ENCODE measurements at places on chromosomes 13 and 19.
A peak's percentile ranks its signal among the peaks of the same experiment; 100 is the strongest.

GRCh38 chr13:63578796-63579195, 2163.1 kb upstream of the PCDH20 start:
- DNase-seq = no peak

DNA sequence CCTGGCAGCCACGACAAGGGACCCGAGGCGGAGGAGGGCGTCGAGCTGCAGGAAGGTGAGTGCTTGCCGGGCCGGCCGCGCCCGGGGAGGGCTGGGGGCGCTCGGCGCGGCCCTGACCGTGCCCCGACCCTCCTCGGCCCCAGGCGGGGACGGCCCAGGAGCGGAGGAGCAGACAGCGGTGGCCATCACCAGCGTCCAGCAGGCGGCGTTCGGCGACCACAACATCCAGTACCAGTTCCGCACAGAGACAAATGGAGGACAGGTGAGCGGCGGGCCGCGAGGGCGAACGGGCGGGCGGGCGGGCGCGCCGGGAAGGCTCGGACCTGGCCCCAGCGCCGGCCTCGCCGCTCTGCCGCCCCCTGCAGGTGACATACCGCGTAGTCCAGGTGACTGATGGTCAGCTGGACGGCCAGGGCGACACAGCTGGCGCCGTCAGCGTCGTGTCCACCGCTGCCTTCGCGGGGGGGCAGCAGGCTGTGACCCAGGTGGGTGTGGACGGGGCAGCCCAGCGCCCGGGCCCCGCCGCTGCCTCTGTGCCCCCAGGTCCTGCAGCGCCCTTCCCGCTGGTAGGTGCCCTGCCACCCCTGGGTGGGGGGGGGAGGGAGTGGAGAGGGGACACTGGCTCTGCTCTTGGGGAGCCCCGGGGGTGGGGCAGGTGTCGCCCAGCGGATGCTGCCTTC, 816 bp downstream of the USF2 start:
- peak; percentile 60 for DNase-seq

DNA sequence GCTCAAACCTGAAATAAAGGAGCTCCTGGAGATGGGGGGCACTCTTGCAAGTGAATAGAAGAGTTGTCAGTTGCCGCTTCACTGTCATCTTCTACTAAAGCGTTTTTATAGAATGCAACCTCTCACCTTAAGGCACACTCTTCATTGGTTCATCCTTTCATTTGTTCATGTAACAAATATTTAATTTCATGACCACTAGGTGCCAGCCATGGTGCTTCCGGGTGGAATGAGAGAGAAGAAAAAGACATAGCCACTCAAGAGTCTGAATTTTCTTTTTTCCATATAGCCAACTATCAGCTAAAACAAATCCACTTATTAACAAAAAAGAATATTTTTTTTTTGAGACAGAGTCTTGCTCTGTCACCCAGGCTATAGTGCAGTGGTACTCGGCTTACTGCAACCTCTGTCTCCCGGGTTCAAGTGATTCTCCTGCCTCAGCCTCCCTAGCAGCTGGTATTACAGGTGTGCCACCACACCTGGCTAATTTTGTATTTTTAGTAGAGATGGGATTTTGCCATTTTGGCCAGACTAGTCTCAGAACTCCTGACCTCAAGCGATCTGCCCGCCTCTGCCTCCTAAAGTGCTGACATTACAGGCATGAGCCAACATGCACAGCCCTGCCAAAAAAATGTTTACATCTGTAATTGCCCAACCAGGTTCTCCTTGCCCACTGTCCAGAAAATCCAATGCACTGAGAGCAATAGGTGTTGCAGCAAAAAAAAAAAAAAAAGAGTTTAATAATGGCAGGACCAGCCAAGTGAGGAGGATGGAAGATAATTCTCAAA, 22.1 kb upstream of the SACS start:
- no peak for DNase-seq

DNA sequence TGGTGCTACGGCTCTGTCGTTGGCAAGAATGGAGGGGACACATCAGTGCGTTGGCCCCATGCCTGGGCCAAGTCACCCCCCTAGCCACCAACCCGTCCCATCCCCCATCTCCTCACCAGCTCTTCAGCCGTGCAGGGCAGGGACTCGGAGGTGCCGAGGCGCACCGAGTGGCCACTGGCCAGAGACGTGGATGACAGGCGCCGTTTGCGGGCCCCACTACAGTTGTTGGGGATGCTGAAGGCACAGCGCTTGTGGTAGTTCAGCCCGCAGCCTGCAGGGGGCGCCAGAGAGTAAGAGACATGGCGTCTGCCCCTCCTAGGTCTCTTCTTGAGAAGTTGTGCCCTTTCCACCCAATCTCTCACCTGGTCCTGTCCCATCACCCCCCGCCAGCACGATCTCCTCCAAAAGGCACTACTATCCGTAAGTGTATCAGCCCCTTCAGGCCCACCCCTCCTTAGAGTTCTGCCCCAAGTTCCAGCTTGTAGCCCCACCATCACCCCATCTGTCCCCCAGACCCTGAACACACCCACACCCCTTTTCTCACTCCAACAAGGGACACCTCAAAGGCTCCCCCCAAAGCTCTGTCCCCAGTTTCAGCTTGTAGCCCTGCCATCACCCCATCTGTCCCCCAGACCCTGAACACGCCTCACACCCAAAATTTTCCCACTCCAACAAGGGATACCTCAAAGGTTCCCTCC, 12.4 kb downstream of the PRKD2 start:
- peak; percentile 97 for DNase-seq

DNA sequence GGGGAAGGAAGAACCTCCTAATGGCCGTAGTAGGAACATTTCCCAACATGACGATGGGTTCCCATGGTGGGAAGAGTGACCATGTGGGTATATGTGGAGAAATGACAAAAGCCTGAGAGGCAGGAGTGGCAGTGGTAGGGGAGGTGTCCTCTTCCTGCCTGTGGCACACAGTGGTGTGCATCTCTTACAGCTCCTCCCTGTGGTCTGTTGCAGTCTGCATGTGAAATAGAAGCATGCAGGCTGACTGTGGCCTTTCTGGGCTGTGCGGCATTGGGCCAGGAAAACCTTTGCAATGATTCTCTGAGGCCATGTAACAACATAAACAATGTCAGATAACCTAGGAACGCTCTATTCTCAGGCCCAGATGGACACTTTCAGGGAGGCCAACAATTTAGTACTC, 84.0 kb downstream of the LACC1 start:
- no peak for DNase-seq

GRCh38 chr19:5825178-5825577, 14.3 kb downstream of the FUT6 start:
- no peak for DNase-seq

- no peak for DNase-seq
These were observed 60.5 kb downstream of the CCNE1 start for GRCh38 chr19:29872224-29872731.

- no peak for DNase-seq
These were observed 1.0 kb upstream of the HAMP start for GRCh38 chr19:35281303-35281702.

GRCh38 chr13:26895081-26895807, 134.7 kb upstream of the GPR12 start:
- DNase-seq = no peak

DNA sequence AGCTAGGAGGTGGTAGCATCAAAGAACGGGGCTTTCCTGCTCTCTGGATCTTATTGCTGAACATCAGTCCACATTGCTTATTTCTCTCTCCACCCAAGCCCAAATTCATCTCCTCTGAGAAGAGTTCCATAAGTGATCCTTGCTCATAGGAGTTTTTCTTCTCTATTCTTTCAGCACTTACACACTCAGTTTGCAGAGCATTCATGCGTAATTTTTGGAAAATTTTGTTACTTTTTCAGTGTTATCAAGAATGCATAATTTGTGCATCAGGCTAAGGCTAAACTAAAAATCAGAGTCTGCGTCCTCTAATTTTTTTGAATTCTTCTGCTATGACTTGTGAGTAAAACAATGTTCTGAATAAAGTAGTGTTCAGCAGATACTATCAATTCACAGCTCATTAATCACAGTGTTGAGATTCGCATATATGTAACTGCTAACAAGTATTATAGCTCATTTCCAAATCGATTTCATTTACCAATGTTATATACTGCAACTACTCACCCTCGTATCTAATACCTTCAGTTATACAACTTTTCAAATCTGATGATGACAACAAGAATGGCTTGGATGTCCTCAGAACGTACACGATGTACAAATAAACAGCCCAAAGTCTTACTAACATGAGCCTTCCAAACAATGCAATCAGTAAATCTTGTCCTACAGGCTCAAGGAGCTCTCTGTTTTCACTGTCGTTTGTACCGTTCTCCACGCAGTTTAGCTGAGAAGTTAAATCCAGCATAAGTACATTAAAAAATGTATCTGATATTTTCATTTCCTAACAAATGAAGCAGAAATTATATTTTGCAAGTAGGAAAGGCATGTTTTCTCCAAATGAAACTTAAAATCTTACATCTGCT, 36.4 kb upstream of the STARD13 start:
- no peak for DNase-seq

GRCh38 chr19:15456871-15457700, 7.3 kb downstream of the RASAL3 start:
- no peak for DNase-seq

DNA sequence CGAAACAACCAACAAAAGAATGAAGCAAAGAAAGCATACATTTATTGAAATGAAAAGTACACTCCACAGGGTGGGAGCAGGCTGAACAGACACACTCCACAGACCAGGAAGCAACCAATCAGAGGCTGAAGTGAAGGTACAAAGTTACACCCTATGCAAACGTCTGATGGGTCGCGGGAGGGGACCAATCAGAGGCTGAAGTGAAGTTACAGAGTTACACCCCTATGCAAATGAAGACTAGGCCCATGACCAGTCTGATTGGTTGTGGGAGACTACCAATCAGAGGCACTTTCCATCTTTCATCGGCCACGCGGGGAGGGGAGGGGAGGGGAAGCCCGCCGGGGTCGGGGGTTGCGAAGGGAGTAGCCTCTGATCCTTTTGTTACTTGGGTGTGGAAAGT, 12.4 kb upstream of the FBL start:
- DNase-seq = no peak

DNA sequence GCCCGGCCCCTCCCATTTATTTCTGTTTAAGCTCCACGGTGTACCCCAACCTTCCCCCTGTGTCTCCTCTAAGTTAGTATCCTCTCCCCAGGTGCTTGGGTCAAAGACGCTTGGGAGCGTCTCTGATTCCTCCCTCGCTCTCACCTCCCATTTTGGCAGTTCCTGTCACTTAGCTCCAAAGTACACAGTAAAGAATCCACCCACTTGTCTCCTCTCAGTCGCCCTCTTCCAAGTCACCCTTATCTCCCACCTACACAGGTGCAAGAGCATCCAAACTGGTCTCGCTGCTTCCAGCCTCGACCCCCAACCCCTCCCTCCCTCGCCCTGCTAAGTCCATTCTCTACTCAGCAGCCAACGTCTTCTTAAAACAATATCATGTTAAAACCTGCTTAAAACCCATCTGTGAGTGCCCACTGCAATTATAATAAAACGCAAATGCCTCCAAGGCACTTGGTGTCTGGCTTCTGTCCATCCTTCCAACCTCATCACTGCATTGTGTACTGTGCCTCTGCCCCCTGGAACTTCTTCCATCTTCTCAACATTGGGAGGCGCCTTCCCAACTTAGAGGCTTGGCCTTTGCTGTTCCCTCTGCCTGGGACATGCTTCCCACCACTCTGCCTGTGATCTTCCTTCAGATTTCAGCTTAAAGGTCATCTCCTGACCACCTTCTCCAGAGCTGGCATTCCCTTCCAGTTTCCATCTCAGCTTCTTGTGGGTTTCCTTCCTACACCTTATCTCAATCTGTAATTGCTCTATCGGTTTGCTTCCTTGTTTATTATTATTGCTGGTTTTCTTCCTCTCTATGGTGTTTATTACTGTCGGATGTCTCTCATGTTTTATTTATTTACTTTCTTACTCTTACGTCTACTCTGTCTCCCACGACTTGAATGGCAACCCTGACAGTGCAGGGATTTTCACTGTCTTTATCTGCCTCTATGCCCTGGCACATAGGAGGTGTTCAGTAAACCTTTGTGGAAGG, 9.5 kb upstream of the KLK14 start:
- no peak for DNase-seq
